ENCODE measurements at places on chromosomes 1 and 21.

DNA sequence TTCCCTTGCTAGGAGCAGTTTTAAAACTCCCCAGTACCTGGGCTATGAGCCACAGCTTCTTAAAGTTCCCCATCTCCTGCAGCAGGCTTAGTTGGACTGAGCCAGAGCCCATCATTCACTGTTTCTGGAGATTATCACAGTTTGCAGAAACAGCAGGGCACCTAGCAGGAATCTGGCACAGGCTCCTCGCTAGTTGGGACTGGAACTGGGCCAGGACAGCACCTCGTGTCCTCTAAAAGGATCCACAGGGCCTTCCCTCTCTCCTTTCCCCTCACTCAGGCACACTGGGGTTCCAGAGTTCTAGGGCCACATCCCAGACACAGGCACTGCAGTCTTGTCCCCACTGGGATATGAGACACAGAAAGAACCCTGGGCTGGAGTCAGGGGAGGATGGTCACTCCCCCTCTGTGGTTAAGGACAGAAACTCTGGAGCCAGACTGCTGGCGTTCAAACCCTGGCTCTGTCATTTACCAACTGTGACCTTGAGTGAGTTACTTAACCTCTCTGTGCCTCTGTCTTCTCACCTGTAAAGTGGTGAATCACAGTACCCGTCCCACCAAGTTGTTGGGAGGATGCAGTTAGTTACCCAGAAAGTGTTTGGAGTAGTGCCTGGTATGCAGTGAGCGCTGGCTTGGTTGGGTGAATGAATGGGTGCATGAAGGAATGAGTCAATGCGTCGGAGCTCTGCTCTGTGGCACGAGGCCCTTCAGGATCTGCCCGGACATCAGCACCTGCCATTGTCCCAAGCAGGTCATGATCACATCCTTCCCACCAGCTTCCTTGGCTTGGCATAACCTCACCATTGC is 18.8 kb upstream of the ECE1 start:
- peak; percentile 48 for DNase-seq

DNA sequence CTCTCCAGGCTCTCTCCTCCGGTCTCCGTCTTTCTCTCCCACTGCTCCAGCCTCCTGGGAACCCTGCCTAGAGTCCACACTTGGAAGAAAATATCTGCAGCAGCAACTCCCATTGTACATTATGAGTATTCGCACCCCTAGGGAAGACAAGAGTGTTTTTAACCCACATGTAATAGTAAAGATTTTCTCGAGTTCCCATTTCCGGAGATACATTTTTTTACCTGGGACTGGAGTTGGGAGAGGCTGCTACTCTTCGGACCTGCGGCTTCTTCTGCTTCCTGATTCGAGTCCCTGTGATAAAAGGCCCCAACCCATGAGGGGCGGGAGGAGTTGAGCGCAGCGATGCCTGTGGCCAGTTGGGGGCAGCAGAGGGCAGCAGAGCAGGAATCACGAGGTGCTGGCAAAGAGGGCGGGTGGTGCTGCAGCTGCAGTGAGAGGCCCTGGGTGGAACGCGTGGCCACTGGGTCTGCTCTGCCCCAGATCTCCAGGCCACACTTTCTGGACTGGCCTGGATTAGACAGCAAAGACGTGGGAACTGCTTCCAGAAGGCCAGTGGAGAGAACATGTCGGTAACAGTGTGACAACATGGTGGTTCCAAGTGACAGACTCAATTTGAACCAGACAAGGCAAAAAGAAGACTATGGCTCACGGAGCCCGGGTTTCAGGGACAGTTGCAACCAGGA is 221.0 kb upstream of the CSF3R start:
- peak; percentile 50 for DNase-seq

DNA sequence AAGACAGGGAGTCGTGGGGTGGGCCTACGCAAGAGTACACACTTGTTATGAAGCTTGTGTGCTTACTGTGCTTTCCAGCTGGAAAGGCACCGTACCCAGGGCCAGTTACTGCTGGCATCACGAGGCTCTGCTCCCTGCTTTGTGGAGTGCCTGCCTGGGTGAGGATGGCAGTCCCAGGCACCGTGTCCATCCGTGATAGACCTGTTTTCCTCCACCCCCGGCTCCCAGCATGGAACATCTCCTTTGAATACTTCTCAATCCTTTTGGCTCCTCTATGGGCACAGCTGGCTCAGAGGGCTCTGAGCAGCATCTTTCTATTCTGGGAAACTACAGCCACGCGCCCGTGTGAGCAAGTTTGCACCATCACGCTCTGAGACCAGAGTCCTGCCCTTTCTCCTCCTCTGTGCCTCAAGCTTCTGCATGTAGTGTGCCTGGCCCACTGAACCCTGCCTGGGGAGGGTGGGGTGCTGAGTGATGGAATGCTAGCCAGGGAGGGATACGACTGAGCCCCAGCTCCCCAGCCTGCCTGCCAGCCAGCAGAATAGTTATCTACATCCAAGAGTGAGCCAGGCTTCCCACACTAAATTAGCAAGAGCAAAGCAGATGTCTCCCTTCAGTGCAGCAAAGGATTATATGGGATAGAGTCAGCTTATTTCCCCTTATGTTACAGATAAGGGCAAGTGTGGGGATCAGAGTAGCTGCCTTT is 7.1 kb upstream of the TNR start:
- no peak for DNase-seq

GRCh38 chr1:229249854-229250644 is 20.9 kb upstream of the RAB4A start:
- no peak for DNase-seq

GRCh38 chr1:12305377-12305776 is 75.5 kb downstream of the VPS13D start:
- DNase-seq: no peak

GRCh38 chr1:15261155-15262002 is 14.4 kb downstream of the FHAD1 start:
- DNase-seq: no peak

- no peak for DNase-seq
These were observed 95.0 kb downstream of the KCND3 start for GRCh38 chr1:111894497-111894896.

DNA sequence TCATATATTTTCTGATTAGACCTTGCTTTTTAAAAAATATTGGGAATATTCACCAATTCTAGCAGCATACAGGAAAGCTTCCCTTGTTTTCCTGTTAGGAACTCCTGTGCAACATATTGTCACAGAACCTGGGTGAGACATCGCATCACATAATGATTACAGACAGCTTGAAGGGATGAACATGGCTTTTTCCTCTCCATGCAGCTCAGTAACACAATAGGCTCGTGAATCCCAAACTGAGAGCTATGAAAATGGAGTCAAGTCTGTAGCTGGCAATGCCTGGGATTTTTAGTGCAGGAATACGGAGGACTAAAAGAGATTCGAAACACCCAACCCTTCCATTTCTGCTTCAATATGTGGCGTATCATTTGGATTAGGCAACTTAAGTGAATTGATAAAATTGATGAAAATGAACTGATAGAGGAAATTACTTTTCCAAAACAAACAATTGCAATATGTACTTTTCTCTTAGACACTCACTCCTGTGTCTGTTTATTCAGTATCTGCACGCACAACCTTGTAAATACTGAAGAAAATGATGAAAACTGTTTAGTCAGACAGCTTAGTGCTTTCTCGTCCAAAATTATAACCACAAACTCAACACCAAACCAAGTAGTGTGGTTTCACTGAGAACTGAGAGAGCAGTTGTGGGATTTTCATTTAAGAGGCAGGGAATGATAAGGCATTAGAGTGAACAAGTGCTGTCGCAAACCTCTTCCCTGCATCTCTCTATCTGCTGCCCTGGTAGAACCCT is 250.4 kb downstream of the PTBP2 start:
- DNase-seq: no peak

DNA sequence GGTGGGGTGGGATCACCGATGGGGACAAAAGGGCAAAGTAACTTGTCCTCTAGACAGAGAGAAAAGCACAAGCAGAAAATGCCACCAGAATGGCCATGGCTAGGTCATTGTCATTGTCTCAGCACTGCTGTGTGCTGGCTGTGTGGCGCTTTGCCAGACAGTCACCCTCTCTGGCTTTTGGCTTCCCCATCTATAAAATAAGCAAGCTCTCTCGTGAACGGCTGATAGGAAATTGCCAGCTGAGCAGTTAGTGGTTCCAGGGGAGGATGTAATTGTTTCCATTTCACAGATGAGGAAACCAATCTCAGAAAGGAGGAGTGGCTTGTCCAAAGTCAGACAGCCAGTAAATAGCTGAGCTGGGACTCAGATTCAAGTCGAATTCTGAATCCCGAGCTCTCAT is 32.5 kb downstream of the PADI2 start:
- no peak for DNase-seq

DNA sequence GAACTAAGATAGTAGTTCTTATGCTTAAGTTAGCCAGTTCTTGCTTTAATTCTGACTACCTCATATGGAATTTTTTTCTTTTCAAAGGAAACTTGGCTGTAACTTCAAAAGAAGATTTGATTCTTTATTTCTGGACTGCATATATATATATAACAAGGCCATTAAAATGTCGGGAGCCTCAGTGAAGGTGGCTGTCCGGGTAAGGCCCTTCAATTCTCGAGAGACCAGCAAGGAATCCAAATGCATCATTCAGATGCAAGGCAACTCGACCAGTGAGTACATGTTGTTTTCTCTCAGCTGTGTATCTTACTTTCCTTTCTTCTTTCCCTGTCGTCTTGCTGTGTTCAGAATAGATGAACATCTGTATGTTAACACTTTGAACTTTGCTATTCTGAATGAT is 21.8 kb downstream of the KIF1B start:
- DNase-seq: peak; percentile 42

GRCh38 chr1:178046591-178047270 is 47.2 kb upstream of the RASAL2 start:
- no peak for DNase-seq

DNA sequence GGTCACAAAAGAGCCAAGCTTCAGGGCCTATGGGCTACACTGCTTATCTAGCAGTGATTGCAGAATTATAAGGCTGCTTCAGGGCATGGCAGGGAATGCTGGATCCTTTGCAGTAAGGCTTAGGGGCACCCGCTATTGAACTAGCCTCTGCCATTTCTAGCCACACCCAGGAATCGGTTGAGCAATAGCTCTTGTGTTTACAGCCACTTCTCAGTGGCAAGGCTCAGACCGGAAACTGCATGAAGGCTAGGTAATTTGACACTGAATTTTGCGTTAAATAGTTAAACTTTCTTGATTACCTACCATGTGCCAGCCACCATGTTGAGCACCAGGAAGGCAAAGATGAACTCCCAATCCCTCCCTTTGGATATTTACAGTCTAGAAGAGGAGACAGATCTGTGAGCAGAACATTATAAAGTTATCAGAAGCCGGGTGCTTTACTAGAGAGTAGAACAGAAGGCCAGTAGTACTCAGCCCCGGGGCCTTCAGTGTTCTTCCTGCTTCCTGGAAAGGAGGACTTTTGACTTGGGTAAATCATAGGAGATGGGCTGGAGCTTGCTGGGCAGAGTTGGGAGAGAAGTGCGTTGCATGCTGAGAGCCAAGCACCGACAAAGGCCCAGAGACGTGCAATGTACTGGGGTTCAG is 98.6 kb upstream of the LPGAT1 start:
- DNase-seq: no peak

GRCh38 chr1:201253906-201254624 is 29.2 kb upstream of the PKP1 start:
- no peak for DNase-seq

- no peak for DNase-seq
These were observed 23.6 kb upstream of the WASF2 start for GRCh38 chr1:27513528-27513927.

- DNase-seq: peak; percentile 29
These were observed 127.0 kb downstream of the NME7 start for GRCh38 chr1:169240449-169241232.

All from fibroblast of upper back skin (primary cell).